Activated naive CD4-positive, alpha-beta T cell treated with anti-CD3 and anti-CD28 coated beads, Interleukin-2, amount 10 ng/mL, durations not matched to agents 7 days and 5 days (primary cell): ENCODE measurements at places on chromosomes 13 and 19.
A peak's percentile ranks its signal among the peaks of the same experiment; 100 is the strongest.

GRCh38 chr19:7010722-7011593 is 10.3 kb downstream of the MBD3L2B start:
- DNase-seq, result no peak

GRCh38 chr13:83879431-83880171 is 2.7 kb downstream of the SLITRK1 start:
- DNase-seq, result no peak

GRCh38 chr19:8700956-8701355 is 2.4 kb upstream of the ACTL9 start:
- no peak for DNase-seq

GRCh38 chr19:7729211-7729610 is 2.7 kb downstream of the CLEC4G start:
- no peak for DNase-seq

GRCh38 chr19:32416749-32417456 is 11.3 kb downstream of the DPY19L3 start:
- DNase-seq, result no peak

- DNase-seq, result peak; percentile 64
Measured at GRCh38 chr19:34662919-34663318, 14.0 kb downstream of the SCGB2B2 start.

DNA sequence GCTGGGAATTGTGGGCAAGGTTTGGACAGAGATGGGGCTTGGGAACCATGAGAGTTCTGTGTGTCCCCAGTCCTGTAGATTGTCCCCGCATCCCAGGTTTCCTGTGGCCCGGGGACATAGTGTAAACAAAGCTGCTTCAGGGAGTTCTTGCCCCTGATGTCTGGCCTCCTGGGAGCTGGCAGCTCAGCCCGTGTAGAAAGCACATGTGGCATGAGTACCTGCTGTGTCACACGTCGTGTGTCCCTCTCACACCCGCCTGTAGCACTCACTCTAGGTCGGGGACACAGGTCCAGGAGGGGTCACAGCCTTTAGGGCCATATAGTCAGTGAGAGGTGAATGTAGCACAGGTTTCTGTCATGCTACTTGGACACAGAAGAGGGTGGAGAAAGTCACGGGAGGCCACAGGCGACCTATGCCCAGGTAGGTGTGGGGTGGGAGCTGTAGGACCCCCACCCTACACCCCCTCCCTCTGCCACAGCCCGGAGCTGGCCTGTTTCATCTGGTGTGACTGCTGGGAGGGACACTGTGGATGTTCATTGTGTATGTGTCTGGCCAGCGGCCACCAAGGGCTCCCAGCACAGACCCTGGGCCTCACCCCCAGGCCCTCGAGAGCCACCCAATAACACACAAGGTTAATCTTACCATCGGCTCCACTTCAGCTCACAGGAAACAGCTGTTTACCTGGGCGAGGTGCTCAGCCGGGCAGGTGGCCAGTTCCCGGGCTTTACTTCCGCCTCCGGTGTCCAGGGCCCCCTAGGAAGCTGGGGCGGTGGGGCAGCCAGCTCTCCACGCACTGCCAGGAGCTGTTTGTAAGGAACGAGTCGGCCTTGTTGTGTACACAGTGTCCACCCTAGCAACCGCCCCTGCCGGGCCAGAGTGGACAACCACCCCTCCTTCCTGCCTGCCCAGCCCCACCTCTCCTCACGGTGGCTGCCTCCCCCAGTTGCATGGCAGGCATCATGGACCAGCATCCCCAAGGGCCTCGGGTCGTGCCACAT is 49.7 kb downstream of the COMP start:
- no peak for DNase-seq

DNA sequence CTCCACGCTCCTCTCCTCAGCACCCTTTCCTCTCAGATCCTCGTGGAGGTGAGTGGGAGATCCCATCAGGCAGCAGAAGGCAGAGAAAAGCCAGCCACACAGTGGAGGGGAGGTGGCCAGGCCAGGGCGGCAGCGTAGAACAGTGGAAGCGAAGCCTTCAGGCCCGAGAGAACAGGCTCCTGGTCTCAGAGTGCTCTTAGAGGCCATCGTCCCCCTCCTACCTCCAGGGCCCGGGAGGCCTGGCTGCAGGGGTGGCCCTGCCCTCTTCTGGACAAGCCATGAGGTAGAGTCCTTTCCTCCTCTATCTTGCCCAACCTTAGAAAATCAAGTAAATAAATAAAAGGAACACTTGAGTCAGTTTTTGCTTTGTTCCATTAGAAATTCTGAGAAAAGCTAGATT is 202.0 kb downstream of the KATNAL1 start:
- DNase-seq, result no peak

DNA sequence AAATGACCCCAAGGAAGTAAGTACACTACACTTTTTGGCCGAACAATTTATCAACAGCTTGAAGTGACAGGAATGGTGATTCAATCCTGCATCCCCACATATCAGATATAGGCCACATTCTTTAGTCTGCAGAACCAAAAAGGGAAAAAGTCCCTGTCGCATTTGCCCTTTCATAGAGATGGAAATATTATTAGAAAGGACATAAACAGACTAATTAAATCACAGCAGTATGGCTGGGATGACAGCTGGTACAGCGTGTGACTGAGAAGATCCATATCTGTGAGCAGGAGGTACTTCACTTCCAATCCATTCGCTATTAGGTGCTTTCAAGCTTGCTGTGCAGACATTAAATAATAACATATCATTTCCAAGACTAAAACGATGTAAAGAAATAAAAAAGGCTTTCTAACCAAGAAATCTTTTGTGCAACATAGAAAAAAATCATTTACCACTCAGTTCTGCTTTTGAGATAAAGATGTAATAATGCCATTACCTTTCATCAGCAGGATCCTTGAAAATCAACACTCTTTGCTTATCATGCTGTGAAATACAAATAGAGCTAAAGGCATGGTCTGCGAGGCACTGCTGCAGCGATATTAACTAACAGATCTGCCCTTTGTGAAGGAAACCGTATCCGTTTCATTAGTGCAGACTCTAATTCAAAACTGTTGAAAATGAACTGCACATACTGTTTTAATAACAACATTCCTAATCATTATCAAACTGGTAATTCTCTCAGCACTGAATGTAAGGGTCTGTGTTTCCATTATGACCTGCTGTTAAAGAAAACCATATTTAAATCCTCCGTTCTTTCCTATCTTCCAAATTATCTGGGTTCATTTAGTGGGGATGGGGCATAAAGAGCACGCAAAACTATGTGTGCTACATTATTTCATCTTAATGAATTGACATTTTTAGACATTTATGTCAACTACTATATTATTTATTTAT is 245.6 kb downstream of the DACH1 start:
- no peak for DNase-seq

DNA sequence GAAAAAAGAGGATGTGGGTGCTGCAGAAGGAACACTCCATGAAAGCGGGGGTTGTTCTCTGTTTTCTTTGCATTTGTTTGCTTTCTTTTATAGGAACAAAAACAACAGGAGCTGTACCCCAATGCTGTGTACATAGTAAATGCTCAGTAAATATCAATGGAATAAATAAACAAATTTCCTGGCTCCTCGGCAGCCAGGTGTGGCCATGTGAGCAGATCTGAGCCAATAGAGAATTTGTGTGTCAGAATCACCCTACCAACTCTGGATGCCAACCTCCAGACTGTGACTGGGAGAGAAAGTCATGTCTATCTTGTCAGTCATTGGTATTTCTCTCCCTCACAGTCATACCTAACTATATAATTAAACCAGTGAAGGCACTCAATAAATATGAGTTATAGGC is 10.6 kb upstream of the CLPP start:
- no peak for DNase-seq
